Placental pericyte (primary cell): ENCODE measurements at places on chromosomes 1 and 21. TPM values are rescaled to one million over a fixed set of nuclear protein-coding genes. Genes with fewer than 3 reads are reported as not detected.

SWT1 gene
- 4.2 and 5.7 TPM in 2 replicates for total RNA-seq

TMCC2 gene
- total RNA-seq = 3.9 and 5.7 TPM in 2 replicates

HES2 gene
- 0.14 and 0.22 TPM in 2 replicates for total RNA-seq

HLX gene
- total RNA-seq = 8.2 and 18.2 TPM in 2 replicates

PROX1 gene
- total RNA-seq = under 0.01 and 0.14 TPM in 2 replicates

PARK7 gene
- 139 and 158 TPM in 2 replicates for total RNA-seq

CASQ2 gene
- total RNA-seq = not detected in 2 replicates

GBP3 gene
- 38.3 and 57.4 TPM in 2 replicates for total RNA-seq

GPR52 gene
- total RNA-seq = 1.3 and 3.1 TPM in 2 replicates

CHIT1 gene
- not detected in 2 replicates for total RNA-seq

DUSP23 gene
- 0.88 and 11.3 TPM in 2 replicates for total RNA-seq

OLFML3 gene
- 77.6 and 238 TPM in 2 replicates for total RNA-seq

PTPN7 gene
- not detected in 2 replicates for total RNA-seq

HSD17B7 gene
- total RNA-seq = 19.5 and 62.2 TPM in 2 replicates

DNM3 gene
- total RNA-seq = 0.22 and 1.4 TPM in 2 replicates

POU2F1 gene
- 7.2 and 9.2 TPM in 2 replicates for total RNA-seq

CHI3L2 gene
- not detected in 2 replicates for total RNA-seq

SPATA45 gene
- not detected in 2 replicates for total RNA-seq

OR2T11 gene
- total RNA-seq = not detected in 2 replicates

CACNA1S gene
- total RNA-seq = not detected in 2 replicates

FCGR1A gene
- not detected in 2 replicates for total RNA-seq

SPRR4 gene
- total RNA-seq = not detected in 2 replicates

GNAT2 gene
- 0.44 TPM in 1 of 2 replicates, not detected in the other for total RNA-seq

C1orf94 gene
- not detected in 2 replicates for total RNA-seq

KRTAP10-3 gene
- not detected in 2 replicates for total RNA-seq
